ENCODE measurements at places on chromosomes 2 and 18.
A peak's percentile ranks its signal among the peaks of the same experiment; 100 is the strongest.

DNA sequence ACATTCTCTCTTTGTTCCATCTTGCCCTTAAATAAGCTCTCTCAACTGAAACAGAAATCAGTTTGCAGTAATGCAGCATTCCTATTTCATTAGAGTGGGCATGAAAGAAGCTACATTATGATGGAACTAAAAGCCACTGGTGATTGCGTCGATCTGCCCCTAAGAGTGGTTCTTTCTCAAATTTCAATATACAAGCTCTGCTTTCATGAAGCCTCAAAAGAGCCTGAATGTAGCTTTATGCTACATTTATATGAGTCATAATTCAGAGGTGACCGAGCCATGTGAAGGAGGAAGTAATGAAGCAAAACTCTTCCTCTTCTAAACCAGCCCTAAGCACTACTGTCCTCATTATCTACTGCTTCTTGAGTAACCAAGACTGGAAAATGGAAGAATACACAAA, 64.8 kb upstream of the CYTIP start:
- no peak for DNase-seq

GRCh38 chr2:7963787-7964186, 718.1 kb upstream of the ID2 start:
- no peak for DNase-seq

DNA sequence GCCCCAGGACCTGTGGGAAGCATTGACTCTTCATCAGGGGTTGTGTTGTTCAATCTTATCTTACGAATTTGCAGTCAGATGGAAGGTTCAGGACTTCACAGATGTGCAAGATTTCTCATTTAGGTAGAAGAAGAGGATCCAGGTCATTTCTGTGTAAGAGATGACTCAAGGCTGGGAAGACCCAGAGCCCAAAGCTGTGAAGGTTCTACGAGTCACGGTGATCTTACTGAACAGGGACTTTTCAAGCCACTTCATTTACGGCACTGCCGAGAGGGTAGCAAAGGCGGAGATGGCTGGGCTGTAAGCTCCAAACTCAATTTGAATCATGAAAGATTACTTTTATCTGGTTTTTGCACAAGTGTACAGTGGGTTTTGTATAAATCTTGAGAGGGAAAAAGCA, 228.0 kb upstream of the MEX3C start:
- no peak for DNase-seq

- no peak for DNase-seq
Measured at GRCh38 chr2:39431592-39432316, 5.3 kb downstream of the MAP4K3 start.

DNA sequence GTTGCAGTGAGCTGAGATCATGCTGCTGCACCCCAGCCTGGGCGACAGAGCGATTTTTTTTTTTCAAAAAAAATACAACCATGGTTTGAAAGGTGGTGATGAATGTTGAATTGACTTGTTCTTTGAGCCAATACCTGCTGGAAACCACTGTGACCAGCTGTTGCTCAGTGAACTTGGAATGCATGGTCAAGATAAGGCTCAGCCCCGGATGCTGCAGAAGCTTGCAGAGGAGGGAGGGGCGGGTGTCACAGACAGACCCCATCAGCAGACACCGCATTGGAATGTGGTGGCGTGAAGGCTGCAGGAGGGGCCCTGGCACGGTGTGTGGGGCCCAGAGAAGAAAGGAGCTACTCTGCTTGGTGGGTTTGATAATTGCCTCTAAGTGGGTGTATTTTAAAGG, 91.6 kb downstream of the ITGB1BP1 start:
- DNase-seq: peak; percentile 22

GRCh38 chr2:216320852-216321251, 51.4 kb downstream of the MARCHF4 start:
- DNase-seq: no peak

DNA sequence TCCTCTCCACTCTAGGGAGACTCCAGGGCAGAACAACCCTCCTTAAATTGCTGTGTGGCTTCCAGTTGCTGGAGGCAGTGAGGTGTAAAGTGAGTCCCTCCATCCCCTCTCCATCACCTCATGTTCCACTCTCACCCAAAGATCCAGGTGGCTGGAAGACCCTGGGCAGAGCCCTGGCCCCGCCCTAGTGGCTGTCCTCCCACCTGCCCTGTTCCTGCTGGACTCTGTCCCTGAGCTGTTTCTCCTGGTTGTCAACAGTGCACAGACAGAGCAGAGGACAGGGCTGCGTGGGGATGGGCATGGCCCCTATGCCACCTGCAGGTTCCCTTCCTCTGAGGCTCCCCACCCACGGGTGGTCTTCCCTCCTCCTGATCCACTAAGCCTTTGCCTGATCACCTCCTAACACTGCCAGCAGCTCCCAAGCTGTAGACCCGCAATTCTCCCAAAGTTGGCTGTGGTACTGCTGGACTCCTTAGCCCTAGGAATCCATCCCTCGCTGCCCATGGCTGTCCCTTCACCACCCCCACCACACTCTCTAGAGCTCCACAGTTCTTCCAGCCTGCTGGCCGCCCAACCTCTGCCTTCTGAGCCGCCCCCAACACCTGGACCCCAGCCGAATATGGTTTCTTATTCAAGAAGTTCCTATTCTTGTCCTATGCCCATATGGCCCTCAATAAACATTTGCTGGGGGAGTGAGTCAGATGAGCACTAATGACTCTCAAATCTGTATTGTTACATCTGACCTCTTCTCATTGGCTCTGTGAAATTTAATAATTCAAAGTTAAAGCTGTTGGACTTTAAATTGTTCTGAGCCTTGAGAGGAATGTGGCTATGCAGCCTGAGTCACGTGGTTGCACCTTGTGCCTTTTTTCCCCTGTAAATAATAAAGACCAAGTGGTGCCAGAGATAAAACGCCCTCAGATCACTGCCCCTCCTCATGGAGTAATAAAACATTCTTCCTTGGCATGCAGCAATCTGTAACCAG, 260.0 kb upstream of the HS6ST1 start:
- DNase-seq: peak; percentile 14

GRCh38 chr2:42338567-42339190, 22.3 kb downstream of the COX7A2L start:
- no peak for DNase-seq

DNA sequence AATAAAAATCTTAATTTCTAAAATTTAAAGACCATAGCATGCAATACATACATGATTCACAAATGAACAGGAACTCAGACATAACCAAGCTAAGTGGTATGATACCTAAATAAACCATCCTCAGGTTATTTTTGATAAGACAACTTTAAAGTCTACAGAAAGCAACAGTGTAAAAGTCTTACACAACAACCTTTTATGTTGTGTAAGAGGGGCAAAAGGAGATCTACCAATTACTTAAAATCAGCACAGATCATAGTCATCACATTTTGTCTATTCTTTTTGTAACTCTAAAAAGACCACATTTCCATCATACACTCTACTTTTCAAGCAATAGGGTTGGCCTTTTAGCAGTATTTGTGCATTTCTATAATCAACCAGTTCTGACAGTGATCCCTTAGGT, 16.3 kb downstream of the SP3 start:
- no peak for DNase-seq

GRCh38 chr18:79366177-79367094, 29.3 kb upstream of the NFATC1 start:
- DNase-seq: peak; percentile 92

DNA sequence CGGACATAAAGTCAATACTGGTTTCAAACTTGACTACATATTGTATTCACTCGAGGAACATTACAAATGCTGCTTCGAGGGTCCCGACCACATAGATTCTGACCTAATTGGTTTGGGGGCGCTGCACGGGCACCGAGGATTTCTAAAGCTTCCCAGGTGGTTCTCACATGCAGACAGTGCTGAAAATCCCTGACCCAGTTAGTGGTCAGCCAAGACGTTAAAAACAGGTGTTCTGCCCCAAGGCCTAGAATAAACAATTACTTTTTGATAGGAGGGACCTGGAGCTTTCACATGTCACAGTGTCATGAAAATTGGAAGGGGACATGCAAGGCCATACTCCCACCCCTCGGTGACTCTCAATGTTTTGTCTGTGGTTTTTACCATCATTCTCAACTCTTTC, 368.9 kb downstream of the RNF144A start:
- DNase-seq: no peak

DNA sequence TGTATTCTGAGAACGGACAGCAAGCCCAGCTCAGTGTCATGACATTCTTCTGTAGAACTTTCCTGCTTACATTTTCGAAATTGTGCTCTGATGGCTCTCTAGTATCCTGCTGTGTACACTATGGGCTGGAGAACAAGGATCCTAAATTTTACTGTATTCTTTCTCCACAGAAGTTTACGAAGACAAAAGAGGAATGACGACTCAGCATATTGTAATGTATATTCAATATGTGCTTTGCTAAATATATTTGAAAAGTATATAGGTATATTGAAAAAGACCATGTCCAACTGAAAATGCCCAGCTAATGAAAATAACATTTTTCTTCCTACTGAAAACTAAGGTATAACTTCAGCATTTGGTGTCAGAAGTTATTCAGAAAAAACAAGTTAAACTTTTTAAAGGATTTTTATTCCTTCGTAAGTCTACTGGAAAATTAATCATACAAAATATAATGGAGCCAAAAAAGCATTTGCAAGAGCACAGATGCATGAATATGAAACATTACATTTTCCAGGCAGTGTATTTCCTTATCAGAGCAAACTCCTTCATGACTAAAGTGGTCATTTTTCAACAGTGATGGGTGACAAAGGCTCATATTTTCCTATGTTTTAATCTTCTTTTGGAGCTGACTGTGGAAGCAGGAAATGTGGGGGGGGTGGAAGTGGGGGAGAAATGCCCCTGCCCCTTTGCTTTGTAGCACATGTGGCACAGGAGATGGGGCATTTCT, 143.8 kb upstream of the THUMPD2 start:
- DNase-seq: no peak

GRCh38 chr2:143313861-143314260, 184.6 kb downstream of the ARHGAP15 start:
- no peak for DNase-seq

DNA sequence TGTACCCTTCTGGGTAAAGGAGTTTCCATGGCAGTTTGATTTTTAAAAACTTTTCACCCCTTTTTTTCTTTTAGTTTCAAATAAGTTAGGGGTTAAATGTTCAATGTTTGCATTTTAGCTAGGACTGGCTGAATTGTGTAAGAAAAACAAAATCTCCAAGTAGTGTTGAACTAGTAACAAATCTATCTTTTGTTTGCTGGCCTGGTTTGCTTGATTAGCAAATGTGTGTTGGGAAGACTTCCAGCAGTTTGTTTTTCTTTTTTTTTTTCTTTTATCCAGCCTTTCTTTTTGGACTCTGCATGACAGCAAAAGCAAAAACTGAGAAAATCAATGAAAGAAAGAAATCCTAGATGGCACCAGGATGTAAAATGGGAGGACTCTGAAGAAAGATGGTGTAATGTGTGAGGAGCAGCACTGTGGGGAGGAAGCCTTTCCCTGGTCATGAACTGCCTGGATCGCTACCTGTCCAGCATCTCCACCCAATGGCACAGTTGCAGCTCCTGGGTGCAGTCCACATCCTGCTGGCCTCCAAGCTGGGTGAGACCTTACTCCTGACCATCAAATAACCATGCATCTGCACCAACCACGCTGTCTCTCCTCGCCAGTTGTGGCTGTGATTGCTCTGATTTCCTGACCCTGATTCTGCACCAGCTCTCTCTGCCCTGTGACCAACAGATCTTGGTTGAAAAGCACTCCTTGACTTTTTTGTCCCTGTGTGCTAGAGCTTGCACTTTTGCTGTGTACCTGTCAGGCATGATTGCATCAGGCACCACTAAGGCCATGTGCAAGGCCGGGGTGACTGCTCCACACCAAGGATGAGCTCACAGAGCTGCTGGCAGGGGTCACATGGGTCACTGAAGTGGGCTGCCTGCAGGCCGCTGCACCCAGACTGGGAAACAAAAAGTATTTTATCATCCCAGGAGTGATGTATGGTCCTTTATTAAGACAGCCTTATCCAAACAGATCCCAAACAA, 71.2 kb upstream of the ZNF236 start:
- DNase-seq: no peak

DNA sequence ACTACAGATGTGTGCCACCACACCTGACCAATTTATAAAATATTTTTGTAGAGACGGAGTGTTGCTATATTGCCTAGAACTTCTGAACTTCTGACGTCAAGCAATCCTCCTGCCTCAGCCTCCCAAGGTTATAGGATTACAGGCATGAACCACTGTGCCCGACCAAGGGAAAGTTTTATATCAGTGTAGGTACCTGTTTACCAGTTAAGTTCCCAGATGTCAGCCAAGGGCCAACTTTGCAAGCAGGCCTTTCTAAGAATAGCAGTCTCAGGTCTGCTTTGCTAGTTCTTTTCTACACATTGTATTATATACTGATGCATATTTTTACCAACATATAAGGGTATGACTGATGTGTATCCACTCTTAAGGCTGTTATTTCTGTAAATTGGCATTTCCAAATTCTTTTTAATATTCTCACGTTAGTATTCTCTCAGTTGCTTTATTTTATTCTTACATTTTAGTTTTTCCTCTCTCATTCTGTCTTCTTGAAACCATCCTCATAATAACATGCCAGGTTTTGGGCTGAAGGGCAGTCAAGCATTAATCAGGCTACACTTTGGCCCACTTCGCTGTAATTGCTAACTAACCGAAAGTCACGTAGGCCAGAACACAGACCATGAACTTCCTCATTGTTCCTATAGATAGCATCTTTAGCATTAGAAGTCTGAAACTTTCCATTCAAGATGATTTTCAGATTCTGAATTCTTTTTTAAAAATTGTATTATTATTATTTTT, 25.0 kb upstream of the CXXC1 start:
- DNase-seq: no peak

GRCh38 chr18:57077786-57078552, 68.9 kb upstream of the BOD1L2 start:
- no peak for DNase-seq

DNA sequence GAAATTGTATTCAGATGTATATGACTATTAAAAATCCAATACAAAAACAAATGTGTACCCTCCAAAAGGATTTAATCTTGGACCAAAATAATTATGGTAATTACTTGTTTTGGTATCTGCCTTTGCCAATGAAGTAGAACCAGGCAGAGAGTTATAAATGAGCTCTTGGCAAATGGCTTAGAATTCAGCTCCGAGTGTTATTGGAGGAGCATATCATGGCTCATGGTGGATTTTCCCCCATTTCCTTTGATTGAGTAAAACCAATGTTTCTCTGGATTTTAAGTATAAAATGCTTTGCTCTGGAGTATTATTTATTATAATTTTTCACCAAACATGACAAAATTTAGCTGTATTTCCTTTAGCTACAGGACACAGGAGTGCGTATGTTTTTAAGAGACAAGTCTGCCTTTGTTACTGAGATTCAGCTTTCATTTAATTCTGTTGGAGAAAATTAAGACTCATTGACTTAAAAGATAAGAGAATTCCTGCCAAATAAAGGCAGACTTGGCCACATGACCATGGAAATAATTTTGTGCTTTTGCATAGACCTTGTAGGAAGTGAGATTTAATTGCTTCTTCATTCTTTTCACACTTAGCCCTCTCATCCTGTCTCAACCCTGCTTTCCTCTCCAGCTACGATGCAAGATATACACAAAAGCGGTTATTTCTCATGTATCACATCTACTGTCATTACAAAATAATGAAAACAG, 281.0 kb upstream of the SOX11 start:
- no peak for DNase-seq

DNA sequence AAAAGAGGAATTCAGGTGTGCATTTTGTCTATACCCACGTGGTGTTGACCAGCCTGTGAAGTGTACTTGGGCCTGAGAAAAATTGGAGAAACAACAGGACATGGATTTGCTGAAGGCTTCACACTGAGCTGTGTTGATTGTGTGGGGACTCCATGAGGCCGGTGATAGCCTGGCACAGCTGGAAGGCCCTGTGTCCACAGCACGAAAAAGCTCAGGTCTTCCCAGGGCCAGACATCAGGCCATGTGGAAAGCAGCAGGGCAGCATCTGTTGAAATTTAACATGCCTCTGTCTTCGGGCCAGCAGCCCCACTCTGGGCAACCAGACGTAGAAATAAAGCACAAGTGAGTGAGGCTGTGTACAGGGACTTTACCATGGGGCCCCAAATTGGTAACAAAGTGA, 84.1 kb downstream of the HS6ST1 start:
- DNase-seq: no peak

Data from fibroblast of skin of right quadriceps (primary cell).